Activated CD4-positive, alpha-beta T cell treated with anti-CD3 and anti-CD28 coated beads for 4 hours (primary cell): ENCODE measurements at places on chromosomes 16 and 17.

DNA sequence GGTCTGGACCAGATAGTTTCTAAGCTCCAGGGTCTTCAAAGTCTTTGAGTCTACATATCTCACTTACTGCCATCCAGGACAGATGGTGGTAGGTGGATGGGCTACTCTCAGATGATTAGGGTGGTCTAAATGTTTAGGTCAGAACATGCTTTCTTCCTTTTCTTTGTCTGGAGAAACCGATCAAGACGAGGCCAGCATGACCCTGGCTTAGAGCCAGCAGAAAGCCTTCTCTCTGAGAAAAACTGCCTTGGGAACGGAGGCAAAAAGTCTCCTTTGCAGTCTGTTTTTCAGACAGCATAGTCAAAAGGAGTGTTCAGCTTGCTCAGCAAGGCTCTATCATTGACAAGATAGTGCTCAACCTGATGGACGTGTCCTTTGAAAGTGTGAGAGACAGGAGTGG lies 48.8 kb downstream of the SPACA3 start:
- DNase-seq: no peak

- DNase-seq: no peak
Measured at GRCh38 chr17:40063187-40063771, 514 bp downstream of the THRA start.

DNA sequence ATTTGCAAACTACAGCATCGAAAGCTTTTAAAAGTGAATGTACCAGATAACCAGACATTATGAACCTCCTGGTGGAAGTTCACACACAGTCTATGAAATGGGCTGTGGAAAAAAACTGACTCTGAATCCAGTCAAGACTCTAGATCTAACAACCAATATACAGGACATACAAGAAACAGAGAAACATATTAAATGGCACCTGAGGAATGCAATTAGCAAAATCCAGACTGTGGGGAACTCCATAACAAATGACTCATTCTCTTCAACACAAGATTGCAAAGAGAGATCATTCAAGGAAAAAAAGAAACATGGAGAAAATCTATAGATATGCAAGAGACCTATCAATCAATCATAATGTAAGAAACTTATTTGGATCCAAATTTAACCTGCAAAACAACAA lies 119.0 kb downstream of the MYO1D start:
- DNase-seq: no peak

DNA sequence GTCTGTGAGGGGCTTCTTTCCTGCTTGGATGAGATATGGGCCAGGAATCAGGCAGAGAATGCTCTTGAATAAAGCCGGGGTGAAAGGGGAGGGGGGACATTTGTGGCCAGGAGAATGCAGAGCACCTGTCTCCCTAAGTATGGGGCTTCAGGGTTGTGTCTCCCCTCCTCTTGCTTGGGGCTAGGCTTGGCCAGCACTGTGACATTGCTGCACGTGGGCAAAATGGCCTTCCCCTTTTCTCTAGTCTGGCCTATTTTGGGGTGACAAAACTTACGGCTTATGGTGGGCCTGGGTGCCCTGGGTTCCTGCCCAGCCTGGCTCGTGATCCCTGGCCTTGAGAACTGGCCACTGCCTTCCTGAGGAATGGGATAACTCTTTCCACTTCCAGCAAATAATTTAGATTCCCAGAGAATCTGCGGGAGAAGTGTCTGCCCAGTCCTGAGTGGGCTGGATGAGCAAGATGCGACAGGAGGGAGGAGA lies 5.6 kb downstream of the NFE2L1 start:
- no peak for DNase-seq

DNA sequence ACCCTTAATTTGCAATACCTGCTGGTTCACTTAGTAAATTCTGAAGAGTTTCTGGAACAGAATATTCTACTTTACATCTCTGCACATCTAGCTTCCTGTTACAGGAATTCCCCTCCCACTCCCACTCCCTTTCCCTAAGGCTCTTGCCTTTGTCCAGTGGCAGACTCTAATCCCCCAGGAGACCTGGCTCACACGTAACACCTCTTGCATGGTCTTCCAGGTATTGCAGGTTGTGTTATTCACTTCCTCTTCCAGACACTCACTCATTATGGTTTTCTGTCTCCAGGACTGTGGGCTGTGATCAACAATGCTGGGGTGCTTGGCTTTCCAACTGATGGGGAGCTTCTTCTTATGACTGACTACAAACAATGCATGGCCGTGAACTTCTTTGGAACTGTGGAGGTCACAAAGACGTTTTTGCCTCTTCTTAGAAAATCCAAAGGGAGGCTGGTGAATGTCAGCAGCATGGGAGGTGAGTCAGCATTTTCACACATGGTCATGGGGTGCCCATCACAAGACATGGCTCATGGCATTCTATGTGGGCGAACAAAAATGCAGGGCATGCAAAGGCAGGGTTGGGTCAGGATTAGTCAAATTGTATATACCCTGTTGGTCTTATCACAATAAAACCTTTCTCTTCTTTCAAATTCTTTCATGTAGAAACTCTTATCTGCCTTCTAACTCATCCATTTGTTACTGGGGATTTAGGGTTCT lies 35.8 kb downstream of the HSD17B2 start:
- no peak for DNase-seq

- DNase-seq: no peak
Measured at GRCh38 chr16:88192601-88193000, 190.2 kb upstream of the ZNF469 start.

- peak; percentile 65 for DNase-seq
Measured at GRCh38 chr17:5282642-5283217, 646 bp downstream of the RABEP1 start.

- peak; percentile 55 for DNase-seq
Measured at GRCh38 chr16:23148513-23149266, 562 bp downstream of the USP31 start.

DNA sequence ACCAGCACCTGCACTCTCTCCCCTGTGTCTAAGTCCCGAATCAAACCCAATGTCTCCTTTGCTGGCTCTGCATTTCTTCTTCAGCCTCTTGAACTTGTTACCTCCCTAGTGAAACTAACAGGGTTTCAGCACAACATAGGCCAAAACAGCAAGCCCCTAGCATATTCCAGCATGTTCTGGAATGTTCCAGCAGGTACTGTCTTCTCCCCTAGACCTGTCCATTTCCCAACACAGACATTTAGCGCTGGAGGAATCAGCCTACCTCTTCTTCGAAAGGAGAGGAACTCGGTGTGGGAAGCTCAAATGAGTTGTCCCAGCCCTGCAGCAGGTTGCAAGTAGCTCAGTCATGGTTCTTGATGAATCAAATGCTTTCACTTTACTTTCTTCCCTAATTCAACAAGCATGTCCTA lies 47.1 kb downstream of the LITAF start:
- DNase-seq: no peak

DNA sequence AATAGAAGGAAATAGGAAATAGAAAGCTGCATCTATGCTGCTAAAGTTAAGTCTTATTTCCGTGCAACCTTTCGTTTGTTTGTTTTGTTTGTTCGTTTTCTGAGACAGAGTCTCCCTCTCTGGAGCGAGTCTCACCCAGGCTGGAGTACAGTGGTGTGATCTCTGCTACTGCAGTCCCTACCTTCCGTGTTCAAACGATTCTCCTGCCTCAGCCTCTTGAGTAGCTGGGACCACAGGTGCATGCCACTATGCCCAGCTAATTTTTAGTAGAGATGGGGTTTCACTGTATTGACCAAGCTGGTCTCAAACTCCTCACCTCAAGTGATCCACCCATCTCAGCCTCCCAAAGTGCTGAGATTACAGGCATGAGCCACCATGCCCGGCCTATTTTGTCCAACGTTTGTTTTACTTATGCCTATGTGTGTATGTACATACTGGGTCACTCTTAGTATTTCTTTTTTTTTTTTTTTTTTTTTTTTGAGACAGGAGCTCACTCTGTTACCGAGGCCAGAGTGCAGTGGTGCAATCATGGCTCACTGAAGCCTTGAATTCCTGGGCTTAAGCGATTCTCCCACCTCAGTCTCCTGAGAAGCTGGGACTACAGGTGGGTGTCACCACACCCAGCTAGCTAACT lies 16.8 kb downstream of the BMERB1 start:
- no peak for DNase-seq

DNA sequence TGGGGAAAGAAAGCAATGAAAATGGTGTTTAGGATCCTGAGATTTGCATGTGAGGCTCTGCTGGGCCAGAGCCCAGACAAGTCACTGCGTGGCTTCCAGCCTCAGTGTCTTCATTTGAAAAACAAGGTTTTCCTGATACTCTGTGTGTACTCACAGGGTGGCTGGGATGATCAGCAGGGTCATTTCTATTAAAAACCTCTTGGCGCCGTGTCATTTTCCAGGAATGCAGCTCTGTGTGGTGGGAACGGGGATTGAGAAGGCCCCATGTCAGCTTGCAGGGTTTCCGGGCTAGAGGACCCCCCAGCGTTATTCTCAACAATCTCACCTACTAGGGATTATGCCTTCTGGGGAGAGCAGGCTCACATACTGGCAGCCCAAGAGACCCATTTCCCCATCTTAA lies 73.5 kb downstream of the FOXL1 start:
- no peak for DNase-seq

GRCh38 chr17:51651513-51652298 lies 391.4 kb downstream of the UTP18 start:
- no peak for DNase-seq

- no peak for DNase-seq
Measured at GRCh38 chr17:18988546-18989173, 15.9 kb downstream of the FAM83G start.

DNA sequence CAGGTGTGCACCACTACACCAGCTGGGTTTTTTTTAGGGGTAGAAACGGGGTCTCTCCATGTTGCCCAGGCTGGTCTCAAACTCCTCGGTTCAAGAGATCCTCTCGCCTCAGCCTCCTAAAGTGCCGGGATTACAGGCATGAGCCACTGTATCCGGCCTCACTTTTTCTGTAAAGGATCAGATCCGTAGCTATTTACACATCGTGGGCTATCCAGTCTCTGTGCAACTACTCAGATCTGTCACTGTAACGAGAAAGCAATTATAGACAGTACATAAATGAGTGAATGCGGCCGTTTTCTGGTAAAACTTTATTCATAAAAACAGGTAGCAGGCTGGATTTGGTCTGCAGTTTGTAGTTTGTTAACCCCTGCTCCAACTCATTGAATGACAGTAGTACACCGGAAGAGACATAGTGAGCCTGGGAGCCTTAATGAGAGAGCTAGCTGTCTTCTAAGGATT lies 44.5 kb downstream of the VMP1 start:
- DNase-seq: no peak

- peak; percentile 62 for DNase-seq
Measured at GRCh38 chr16:48611329-48612137, 1.6 kb upstream of the N4BP1 start.

GRCh38 chr16:29699324-29700219 lies 20.6 kb downstream of the QPRT start:
- DNase-seq: no peak

GRCh38 chr16:53780051-53780450 lies 76.1 kb downstream of the FTO start:
- DNase-seq: no peak

DNA sequence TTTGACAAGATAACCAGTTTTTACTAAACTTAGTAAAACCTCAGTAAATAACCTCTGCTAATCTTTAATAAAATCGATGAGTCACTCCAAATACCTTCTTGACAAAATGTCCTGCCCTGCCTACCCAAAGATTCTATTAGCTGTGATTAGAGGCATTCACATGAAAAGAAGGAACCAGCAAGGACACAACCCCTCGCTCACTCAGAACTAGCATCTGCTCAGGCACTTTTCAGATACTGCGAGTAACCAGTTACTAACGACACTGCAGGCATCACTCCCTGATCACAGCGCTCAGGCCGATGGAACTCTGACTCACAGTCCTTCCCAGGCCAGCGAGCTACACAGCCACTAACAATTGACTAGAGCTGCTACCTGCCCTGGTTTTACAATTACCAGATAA lies 24.3 kb downstream of the PELP1 start:
- DNase-seq: no peak

- DNase-seq: no peak
Measured at GRCh38 chr17:82592289-82592766, 55.9 kb downstream of the WDR45B start.

DNA sequence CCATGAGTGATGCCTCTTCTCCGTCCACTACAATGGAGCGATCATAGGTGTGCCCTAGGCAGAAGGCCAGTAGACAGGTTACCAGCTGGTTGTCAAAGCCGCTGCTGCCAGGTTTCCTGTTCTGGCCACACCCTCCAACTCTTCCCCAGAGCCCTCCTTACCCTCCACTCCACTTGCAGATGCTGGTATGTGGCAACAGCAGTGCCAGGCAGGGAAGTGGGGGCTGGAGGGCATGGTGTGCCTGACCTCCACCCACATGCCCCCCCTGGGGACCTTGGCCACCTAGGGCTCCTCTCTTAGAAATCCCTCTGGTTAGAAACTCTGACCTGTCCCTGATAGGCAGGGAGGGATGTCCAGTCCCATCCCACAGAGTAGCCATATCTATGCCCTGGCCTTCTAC lies 1.5 kb downstream of the RRAD start:
- DNase-seq: no peak

DNA sequence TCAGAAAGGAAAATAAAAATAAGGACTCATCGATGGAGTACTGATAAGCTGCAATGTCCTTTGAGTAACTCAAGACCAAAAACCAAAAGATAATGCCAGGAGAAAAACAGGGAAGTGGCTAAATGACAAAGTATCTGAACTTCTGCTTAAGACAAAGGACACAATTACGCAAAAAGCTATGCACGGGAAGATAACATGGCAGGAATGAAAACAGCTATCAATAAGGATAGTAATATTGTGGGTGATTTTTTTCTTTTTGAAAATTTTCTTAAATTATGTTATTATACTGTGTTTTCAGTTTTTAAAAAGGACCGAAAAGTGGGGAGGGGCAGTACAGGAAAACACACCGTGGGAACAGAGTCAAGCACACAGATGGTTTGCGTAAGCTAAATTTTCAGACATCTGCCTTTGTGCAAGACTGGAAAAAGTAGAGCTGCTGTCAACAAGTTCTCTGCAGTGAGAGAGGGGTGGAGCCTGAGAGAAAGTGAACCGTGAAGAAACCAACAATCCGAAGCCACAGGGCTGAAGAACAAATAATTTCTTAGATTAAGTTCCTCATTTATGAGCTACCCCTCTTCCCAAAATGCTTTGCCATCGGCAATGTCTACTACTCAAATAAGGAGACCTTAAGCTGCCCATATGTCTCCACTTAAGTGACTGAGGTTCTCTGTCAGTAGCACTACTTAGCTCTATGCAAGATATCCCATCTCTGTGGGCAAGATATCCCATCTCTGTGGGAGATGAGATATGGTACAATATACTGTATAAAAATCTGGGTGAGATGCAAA lies 99.9 kb upstream of the CORO6 start:
- DNase-seq: peak; percentile 38

DNA sequence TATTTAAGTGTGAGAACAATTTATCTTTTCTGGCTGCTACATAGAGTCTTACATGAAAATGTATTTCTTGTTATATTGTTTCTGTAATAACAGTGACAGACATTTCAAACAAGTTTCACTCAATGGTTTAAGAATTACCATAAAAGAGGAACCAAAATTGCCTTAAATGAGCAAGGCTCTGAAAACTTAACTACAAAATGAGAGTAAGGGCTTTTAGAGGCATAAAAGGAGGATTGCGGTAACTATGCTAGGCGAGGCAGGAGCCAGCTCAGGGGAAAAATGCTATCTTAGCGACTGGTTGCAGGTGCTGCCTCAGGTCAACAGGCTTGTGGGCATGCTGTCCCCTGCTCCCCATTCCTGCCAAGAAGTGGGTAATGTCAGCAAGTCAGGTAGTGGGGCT lies 81.7 kb upstream of the MSI2 start:
- no peak for DNase-seq
